ENCODE measurements at places on chromosomes 3 and 15.

DNA sequence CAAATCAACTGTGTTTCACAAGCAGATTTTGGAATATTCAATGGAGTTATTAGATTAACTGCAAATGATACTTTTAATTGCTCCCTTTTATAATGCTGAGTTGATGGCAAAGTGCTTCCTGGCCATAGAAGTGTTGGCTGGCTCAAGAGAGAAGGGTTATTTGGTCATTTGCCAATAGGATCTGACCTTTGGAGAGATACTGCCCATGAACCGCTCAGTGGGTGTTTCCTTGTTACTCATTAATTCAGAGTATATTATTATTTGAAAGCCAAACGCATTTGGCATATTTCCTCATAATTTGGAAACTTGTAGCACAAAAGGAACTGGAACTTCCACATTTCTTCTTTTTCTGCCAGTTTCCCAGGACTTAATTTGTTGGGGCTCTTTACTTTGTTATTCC is 234.7 kb downstream of the CDIN1 start:
- no peak for DNase-seq

DNA sequence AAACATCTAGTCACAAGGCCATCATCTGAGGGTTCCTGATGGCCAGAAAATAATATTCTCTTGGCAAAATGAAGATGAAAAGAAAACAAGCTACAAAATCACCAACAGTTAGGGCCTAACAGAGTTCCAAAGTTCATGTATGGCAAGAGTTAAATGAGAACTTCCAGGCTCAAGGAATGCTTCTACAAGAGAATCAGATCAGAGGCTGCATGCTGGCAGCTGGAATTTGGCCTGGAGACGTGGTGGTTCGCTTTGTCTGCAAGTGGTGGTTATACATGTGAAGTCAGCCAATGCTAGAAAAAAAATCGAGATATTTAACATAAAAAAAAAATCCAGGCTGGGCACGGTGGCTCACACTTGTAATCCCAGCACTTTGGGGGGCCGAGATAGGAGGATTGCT is 5.6 kb downstream of the SIAH2 start:
- no peak for DNase-seq

DNA sequence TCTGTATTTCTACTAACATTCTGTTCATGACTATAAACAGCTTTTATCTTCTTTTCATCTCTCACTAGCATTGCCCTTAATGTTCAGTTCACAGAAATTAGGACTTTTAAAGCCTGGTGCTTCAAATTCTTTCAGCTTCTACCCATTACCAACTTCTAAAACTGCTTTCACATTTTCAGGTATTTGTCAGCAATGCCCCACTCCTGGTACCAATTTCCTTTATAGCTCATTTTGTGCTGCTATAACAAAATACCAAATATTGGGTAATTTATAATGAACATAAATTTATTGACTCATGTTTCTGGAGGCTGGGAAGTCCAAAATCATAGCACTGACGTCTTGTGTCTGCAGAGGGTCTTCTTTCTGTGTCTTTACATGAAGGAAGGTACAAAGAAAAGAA is 753.1 kb upstream of the CCDC54 start:
- no peak for DNase-seq

DNA sequence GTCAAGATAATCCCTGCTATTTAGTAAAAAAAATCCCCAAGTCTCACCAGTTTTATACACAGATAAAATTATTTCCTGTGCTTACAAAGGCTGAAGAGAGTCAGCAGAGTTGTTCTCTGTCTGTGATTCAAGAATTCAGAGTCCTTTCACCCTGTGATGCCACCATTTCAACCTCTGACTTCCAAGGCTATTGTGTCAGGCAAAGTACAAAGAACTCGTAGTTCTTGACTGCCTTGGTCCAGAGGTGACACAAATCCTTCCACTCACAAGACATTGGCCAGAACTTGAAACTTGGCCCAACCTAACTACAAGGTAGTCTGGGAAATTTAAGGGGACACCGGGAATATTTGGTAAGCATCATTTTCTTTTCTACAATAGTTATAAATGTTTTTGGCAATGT is 34.9 kb upstream of the CMC1 start:
- no peak for DNase-seq

DNA sequence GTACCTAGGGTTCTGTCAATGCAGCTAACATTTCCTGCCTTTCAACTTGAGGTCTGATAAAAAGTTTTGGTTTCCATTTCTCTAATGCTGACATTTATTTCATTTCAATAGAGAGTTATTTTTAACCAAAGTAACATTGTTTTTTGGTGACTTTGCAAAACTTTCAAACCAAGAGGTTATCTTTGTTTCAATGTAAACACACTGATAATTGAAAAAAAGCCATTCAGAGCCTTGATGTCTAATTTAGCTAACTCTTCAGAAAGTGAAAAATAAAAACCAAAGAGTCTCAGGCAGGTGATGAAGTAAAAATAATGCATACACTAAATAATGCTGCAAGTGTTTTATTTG is 9.6 kb upstream of the TIPARP start:
- DNase-seq = no peak

DNA sequence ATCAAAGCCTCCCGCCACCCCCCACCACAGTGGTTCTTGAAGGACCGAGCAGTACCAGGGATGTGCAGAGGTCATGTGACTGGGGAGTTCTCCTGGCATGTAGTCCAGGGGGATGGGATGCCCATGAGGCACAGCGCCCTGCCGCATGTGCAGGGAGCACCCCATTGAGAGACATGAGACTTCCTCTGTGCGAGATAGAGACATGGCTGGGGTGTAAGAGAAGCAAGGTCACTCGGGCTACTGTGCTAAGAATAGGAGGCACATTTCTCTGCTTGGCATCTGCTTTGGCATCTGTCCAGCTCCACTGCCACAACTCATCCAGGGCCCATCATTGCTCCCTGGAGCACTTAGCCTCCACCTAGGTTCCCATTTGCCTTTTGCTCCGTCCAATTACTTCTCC is 2.4 kb upstream of the CYP1A1 start:
- no peak for DNase-seq

GRCh38 chr3:53464424-53464823 is 30.0 kb upstream of the CACNA1D start:
- peak; percentile 28 for DNase-seq

DNA sequence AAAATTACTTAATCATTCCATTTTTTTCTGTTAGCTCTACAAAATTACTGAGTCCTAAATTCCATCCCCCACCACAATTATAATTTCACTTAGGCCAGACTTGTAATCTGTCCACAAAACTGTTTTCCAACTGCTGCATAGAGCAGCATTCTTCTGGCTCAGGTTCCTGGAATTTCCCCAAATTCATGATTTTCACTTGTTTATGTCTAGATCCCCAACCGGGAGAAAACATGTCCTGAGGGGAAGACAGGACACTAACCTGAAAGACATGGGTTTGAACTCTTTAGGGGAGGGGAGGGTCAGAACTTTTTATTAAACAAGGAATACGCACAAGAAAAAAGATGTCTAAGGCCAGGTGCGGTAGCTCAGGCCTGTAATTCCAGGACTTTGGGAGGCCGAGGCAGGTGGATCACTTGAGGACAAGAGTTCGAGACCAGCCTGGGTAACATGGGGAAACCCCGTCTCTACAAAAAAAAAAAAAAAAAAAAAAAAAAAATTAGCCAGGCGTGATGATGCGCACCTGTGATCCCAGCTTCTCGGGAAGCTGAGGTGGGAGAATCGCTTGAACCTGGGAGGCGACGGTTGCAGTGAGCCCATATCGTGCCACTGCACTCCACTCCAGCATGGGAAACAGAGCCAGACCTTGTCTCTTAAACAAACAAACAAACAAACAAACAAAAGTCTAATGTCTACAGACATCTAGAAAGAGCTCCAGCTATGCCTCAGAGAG is 1.5 kb downstream of the ETFA start:
- no peak for DNase-seq

- no peak for DNase-seq
Measured at GRCh38 chr15:56987286-56987685, 68.8 kb downstream of the TCF12 start.

- peak; percentile 60 for DNase-seq
Measured at GRCh38 chr15:65638681-65639089, 16.9 kb downstream of the SLC24A1 start.

DNA sequence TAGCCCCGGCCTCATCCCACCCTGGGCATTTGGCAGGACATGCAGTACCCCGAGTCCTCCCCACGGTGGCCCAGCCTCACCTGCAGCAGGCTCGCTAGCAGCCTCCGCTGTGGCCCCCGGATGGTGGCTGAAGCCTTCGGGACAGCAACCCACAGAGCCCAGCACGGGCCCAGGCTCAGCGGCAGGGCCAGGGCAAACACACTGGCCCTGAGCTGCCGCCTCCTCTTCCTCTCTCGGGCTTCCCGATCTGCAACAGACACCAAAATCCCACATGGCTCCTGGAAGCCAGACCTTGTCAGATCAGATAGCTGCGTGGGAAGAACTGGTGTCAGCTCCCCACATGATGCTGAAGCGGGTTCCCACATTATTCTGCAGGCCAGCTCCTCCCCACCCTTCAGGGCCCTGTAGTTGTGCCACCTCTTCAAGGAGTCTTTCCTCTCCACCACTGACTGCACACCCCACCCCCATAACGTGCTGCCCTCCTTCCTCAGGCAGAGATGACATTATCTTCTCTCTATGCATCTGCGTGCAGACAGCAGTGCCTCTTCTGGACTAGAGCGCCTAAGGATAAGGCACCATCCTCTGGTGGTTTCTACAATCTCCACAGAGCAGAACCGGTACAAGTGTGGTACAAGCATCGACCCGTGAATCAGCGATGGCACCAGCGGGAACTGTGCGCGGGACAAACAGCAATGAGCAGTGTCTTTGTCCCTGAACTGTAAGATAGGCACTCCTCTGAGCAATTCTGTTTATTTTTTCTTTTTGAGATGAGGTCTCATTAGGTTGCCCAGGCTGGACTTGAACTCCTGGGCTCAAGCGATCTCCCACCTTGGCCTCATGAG is 9.5 kb downstream of the TMEM44 start:
- no peak for DNase-seq

- peak; percentile 32 for DNase-seq
Measured at GRCh38 chr15:85611361-85611760, 183.4 kb downstream of the KLHL25 start.

DNA sequence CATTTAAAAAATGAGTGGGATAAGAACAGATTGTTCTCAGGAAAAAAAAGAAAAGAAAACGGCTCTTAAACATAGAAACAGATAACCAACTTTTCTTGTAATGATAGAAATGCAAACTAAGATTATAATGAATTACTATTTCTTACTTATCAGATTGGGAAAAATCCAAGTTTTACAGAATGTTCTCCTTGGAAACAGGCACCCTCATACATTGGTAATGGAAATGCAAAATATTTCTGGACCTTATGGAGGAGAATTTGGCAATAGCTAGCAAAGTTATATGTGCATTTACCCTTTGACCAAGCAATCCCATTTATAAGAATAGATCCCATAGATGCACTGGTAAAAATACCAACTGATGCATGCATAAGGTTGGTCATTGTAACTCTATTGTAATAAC is 3.7 kb upstream of the ANKDD1A start:
- no peak for DNase-seq

- no peak for DNase-seq
Measured at GRCh38 chr3:110093411-110093810, 756.1 kb upstream of the DPPA4 start.

DNA sequence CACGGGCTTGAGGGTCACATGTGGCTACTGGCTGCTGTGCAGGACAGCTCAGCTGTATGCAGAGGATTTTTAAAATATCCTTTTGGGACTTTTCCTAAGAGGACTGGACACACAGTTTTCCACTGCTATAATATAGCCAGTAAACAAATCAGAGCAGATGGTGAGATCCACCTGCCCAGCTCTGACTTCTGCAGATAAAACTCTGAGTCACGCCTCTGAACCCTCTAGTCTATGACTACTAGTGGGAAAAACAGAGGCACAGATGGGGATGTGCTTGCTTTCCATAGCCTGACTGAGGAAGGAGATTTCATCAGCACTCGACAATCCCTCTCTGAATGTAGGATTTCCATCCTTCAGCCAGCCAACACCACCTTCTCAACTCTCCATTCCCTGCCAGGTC is 45.1 kb downstream of the COLQ start:
- DNase-seq = peak; percentile 3

GRCh38 chr15:69209661-69210060 is 49.2 kb downstream of the GLCE start:
- no peak for DNase-seq

DNA sequence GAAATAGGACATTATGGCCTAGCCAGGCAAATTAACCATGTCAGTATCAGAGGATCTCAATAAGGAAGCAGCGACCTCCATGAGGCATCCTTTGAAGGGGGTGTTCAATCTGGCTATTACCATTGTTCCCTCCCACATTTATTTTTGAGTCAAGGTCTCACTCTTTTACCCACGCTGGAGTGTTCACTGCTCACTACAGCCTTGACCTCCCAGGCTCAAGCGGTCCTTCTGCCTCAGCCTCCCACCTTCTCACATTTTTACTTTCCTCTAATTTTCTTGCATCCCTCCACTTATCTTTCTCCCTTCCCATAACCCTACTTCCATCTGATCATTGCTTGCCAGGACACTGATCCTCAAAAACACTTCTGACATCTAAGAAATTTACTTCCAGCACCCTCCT is 654.0 kb upstream of the NR2F2 start:
- no peak for DNase-seq

GRCh38 chr3:168859574-168859973 is 763.9 kb upstream of the GOLIM4 start:
- DNase-seq = no peak

GRCh38 chr3:64650715-64651114 is 37.1 kb downstream of the ADAMTS9 start:
- DNase-seq = no peak

DNA sequence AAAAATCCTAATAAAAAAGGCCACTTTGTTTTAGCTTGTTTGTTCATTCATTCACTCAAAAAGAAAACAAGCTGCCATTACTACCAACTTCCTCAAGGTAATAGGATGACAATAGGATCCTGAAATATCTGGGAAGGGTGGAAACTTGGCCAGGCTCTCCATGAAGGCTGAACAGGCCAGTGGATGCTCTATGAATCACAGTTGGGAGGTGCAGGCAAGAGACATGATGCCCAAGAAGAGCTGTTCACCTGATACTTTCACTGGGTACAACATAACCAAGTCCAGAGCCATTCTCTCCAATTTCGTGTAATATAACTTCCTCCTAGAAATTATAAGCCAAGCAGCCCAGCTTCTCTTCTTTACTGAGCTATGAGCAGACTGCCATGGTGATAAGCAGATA is 37.3 kb downstream of the NMNAT3 start:
- DNase-seq = no peak

DNA sequence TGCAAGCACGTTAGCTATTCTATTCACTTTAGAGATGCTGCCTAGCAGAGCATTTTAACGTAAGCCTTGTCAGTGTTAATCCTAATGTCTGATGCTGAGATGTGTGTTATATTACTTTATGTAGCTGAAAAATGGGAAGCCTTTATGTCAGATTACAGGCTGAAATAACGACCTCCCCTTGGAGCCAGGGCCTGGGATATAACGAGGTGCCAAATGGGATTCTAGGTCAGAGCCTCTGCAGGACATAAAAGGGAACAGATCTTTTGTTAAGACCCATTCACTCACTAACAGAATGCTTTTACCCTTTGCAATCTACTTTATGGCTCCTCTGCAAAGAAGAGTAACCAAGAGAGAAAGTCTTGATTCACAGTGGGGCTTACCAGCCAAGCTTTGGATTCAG is 815.5 kb upstream of the CFAP20DC start:
- no peak for DNase-seq

- no peak for DNase-seq
Measured at GRCh38 chr3:66165660-66166059, 55.1 kb upstream of the SLC25A26 start.

Measured in foreskin keratinocyte (primary cell).